ENCODE measurements at places on chromosomes 16 and 17.

DNA sequence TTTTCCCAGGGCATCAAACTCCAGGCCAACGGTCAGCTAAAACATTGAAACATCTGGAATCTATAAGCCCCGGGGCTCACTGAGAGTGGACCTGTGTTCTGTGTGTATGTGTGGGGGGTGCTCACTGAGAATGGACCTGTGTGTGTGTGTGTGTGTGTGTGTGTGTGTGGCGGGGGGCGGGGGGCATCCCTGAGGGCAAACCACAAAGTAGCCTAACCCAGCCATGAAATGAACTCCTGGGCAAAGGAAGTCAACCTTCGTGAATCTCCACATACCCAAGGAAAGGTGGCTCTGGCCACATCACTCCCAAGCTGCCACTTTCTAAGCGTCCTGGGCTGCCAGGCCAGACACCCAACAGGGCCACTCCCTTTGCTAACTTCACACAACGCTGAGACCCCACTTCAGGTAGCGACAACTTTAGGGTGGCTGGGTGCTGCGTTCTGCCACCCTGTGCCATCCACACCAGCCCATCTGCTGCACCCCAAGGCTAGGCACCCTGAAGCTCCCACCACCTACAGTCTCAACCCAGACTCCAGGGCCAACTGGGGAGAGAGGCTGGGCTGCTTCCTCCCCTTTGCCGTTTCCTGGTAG lies 1.6 kb downstream of the MAFG start:
- no peak for DNase-seq

DNA sequence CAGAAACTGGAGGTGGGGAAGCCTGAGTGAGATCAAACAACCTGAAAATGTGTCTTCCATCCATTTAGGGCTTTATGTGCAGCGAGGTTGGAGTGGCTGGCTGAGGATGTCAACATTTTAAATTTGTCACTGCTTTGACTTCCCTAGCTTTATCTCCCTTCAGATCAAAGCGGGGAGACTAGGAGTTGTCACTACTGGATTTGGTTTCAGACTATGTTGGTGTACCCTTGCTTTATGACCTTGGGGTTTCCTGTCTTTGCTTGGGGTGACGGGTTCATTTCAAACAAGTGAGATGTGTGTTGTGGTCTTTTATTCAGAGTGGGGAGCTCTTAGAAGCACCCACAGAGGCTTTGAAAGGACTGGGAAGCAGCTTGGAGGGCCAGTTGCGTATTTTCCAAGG lies 25.6 kb downstream of the MSI2 start:
- no peak for DNase-seq

DNA sequence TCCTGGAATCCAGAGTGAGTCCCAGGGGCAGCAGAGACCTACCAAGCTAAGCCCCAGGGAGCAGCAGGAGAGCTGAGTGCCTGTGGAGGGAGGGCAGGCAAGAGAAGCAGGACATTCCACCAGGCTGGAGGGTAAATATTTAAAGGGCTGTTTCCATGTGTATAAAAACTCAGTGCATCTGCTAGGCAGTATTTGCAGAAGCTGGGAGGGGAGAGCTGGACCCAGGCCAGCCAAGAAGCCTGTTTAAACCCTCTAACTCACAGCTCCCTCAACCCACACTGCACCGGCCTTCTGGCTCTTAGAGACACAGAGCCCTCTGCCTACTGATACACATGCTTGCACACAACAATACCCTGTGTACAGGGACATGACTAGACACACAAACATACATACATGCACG lies 22.5 kb upstream of the TMEM132E start:
- no peak for DNase-seq

DNA sequence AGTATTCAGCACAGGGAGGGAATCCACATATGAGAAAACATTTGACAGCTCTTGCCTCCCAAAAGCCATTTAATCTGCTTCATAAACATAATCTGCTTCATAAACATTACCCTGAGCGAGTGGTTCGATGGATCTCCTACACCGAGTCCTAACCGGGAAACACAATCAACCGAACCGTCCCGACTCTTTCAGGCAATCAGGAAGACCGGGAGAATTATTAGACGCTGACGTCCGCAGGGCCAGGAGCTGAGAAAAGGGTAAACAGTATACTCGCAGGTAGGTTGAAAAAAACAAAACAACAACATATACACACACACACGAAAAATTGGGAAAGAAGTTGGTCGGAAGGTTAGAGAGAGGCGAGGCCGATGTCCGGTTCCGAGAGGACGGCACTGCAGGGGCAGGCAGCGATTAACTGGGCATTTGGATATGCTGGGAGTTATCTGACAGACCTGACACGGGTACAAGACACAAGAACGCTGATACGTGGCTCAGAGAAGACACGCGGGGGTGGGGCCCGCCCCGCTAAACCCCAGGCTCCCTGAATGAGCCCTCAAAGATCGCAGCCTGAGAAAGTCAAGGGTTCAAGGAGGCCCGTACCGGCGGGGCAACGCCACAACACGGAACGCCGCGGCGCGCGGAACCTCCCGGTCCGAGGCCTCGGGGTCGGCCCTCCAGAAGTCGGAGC lies 585 bp downstream of the AP1G1 start:
- no peak for DNase-seq

- DNase-seq: no peak
These were observed 17.1 kb downstream of the TELO2 start for GRCh38 chr16:1510272-1510671.
